CD4-positive, alpha-beta T cell treated with Interleukin-21 for 1 hour (primary cell): ENCODE measurements at places on chromosomes 13 and 19.

DNA sequence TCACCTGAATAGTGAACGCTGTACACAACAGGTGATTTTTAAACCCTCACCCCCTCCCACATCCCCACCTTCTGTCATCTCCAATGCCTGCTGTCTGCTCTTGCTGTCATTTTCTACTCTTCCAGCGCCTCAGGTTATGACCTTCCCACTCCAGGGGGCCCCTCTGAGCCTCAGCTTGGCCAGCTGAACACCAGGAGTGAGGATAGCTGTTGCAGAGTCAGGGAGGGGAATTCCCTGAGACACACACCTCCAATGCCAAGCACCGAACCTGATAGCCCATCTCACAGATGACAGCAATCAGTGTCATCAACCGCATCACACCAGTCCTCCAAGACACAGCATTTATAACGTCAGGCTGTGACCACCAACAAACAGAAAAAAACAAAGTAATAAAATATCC is 193.5 kb downstream of the ZNF536 start:
- no peak for DNase-seq

- DNase-seq, result no peak
These were observed 211.1 kb downstream of the TEX29 start for GRCh38 chr13:111531505-111531904.

DNA sequence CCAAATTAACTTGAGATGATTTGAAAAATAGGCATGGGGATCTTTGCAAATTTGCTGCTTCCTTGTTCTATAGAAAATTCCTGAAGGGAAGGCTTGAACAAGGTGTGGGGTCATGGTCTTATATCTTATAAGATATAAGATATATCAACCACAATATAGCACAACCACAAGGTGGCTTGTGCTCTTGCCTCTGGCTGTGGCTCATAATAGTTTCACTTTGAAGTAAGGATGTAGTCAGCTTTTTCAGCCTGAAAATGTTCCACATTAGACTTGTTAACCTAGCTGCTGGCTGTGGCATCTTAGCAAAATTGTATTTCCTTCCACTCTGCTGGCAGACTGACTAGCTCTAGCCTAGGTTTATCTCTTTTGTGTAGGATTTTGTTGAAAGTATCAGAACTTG is 169.7 kb downstream of the KLF5 start:
- DNase-seq, result peak; percentile 38

DNA sequence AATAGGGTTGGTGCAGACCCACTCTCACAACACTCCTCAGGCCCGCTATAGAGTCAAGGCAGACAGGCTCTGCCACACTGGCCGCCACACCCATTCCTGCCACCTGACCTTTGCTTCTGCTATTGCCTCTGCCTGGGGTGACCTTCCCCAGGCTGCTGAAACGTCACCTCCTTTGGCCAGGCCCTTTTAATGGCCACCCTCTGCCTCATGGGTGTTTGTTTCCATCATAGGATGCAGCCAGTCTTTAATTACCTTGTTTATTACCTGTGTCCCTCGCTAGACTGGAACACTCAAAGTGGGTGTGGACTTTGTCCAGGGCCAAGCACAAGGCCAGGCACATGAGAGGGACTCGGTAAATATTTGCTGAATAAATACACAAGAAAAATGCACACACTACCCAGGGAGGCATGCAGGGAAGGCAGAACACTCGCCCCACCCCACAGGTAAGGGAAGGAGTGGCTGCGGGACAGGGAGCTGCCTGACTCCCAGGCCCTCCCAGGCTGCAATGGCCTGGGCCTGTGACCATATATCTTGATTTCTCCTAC is 3.2 kb downstream of the LSM4 start:
- no peak for DNase-seq

DNA sequence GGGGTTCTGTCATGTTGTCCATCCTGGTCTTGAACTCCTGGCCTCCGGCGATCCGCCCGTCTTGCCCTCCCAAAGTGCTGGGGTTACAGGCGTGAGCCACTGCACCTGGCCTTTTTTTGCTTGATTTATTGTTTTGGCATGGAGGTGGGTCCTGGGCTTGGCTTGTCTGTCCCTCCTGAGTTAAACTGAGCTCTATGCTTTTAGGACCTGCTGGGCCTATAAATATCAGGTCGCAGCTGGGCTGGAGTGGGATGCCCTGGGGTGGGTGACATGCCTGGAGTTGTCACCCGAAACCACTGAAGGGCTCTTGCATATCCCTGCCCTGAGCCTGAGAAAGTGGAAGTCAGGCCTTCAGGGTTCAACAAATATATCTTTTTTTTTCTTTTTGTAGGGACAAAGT is 5.5 kb downstream of the ARRDC5 start:
- no peak for DNase-seq

GRCh38 chr19:18948075-18948975 is 7.3 kb upstream of the HOMER3 start:
- DNase-seq, result no peak

DNA sequence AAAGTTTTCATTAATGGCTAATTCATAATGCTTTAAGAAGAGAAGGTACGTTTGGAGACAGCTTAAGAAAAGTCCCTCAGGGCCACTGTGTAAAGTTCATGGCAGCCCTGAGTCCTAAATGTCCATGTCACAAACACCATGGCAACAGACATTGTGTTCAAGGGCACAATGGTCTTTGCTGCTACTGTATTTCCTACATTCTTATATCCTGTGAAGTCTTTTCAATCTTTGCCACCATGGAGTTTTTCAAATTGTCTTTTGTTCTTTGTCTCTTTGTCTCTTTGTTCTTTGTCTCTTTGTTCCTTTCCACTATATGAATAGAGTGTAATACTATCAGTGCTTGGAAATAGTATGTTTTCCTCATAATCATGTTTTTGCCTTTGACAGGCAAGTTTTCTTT is 178.8 kb downstream of the VWA8 start:
- DNase-seq, result no peak

DNA sequence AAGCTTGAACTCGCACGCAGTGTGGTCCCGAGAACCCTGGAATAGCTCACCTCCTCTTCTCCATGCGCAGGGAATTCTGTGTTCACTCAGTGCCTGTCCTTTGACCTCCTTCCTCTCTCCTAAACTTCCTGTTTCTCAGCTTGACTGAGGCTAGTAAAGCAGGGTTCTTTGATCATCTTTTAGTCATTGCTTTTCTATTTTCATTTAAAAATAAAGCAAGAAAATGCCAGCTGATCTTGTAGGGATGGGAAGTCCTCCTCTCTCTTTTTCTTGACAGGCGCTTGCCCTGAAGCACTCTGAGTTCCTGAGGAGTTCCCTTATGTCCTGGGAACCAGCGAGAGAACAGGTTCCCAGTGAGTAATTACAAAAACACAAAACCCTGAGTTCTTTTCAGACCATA is 62.8 kb downstream of the ARHGEF7 start:
- DNase-seq, result no peak

DNA sequence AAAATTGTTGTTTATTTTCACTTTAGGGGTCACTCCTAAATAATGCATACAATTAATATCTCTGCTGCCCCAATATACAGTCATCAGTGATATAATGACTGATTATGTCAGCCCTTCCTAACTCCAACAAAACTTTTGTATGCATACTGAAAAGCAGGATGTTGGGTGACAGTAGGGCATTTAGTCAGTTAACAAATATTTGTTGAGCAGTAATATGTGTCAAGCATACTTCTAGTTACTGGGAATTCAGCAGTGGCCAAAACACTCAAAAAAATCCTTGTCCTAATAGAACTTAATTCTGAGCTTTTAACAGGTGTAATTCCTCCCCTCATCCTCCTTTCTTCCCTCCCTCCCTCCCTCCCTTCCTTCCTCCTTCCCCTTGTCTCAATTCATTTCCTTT is 560.7 kb upstream of the KLHL1 start:
- no peak for DNase-seq

DNA sequence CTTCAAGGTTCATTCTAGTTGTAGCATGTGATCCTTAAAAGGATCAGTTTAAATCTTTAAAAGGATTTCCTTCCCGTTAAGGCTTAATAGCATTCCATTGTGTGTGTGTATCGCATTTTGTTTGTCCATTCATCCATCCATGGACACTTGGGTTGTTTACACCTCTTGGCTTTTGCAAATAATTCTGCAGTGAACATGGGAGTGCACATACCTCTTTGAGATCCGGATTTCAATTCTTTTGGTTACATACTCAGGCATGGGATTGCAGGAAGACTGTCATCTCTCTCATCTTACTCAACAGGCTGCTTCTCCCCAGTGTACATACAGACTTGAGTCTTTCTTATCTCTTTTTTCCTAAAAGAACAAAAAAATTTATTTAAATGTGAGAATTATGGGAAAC is 1.2 kb downstream of the RNF113B start:
- DNase-seq, result no peak

DNA sequence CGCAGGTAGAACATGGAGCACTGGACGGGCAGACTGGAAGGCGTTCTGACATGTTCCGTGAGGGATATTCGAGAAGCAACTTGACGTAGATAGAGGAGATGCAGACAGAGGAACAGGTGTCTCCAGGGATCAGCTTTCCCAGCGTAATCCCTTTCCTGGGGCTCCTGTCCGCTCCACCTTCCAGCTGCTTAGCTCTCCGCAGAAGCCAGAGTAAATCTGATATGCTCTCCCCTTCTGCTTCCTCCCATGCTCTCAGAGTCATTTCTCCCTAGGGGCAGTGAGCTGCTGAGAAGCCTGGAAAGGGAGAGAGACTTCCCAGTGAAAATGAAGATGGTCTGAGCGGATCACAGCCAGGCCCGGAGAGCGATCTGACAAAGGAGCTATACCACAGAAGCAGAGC is 23.0 kb upstream of the OLFM4 start:
- no peak for DNase-seq

GRCh38 chr13:49759503-49759902 is 33.0 kb downstream of the KPNA3 start:
- DNase-seq, result peak; percentile 17

- DNase-seq, result no peak
These were observed 141.6 kb downstream of the KATNAL1 start for GRCh38 chr13:30165796-30166195.

GRCh38 chr19:10289836-10290356 is at the start of gene ICAM5:
Gene ICAM5, plus strand, starts transcription at chr19:10289952. Its CDS starts 92 bp downstream, at chr19:10290044.
- no peak for DNase-seq

DNA sequence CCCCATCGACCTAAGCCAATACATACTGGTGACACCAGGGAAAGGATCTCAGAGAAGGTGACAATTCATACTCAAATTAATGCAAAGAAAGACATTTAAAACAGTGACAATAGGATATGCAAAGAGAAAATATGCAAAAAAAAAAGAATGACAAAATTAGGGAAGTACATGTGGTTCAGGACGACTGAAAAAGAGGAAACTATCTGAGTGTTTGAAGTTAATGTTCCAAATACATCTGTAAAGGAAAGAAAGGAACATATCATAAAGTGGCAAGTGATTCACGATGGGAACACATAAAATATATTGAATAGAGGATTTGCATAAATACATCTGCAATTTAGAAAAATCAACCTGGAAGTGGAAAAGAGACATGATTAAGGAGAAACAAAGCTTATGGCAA is 441.4 kb downstream of the SLITRK5 start:
- DNase-seq, result no peak

GRCh38 chr19:17865364-17866311 is 5.9 kb downstream of the RPL18A start:
- DNase-seq, result no peak

DNA sequence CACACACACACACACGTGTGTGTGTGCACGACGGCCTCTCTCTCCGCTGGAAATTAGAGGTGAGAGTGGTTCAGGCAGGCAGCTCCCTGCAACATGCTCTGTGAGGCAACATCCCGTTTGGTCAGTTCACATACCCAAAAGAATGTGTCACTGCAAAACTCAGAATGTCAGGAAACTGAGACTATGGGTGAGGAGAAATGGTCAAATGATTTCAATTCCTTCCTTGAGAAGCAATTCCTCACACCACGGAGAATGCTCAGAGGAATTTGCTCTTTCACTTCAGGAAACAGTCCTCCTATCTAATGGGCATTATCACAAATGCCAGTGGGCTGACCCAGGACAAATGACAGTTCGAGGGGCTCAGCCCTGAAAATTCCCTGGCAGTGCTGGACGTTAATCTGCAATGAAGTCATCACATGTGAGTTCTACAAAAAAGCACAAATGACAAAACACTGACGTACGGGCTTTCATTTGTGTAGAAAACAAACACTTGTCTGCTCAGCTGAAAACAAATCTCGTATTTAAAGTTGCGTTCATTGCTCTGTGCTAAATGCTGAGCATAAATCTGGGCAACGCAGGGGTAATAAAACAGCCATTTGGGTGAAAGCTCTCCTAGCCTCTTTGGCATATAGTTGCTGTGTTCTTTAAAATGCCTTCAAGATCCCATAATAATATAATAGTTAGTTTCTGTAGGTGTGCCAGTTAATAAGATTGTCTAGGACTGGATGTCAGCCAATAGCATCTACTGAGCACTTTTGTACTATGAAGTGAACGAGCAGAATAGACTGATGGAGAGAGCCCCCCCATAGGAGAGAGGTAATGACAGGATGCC is 18.6 kb upstream of the LATS2 start:
- no peak for DNase-seq

DNA sequence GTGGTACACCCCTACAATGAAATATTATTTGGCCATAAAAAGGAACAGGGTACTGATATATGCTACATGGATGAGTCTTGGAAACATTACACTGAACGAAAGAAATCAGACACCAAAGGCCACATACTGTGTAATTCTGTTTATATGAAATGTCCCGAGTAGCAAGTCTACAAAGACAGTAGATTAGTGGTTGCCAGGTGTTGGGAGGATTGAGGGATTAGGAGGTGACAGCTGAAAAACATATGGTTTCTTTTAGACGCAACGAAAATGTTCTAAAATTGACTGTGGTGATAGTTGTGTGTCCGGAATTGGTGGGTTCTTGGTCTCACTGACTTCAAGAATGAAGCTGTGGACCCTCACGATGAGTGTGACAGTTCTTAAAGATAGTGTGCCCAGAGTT is 35.1 kb downstream of the IL17D start:
- no peak for DNase-seq

- no peak for DNase-seq
These were observed 78.9 kb upstream of the PEG3 start for GRCh38 chr19:56919308-56919995.

- DNase-seq, result no peak
These were observed 8.0 kb downstream of the UBXN6 start for GRCh38 chr19:4449639-4450028.

GRCh38 chr13:83221813-83222241 is 660.4 kb downstream of the SLITRK1 start:
- DNase-seq, result no peak

GRCh38 chr19:32680986-32681385 is 5.3 kb downstream of the RGS9BP start:
- DNase-seq, result no peak

GRCh38 chr13:91836553-91836952 is 438.1 kb downstream of the GPC5 start:
- no peak for DNase-seq

GRCh38 chr13:112444416-112445399 is 68.6 kb downstream of the SPACA7 start:
- DNase-seq, result no peak

DNA sequence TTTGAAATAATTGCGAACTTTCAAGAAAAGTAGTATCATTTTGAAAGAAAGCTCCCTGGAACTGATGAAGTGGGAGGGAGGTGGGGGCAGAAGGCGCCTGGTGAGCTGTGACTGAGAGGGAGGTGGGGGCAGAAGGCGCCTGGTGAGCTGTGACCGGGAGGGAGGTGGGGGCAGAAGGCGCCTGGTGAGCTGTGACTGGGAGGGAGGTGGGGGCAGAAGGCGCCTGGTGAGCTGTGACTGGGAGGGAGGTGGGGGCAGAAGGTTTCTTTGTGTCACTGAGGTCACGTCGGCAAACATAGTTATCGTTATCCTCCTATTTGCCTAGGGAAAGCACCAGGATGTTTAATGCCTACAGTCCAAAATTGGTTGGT is 24.2 kb downstream of the C2CD4C start:
- no peak for DNase-seq
